Left renal cortex interstitium (tissue), 4 donors: ENCODE measurements at places on chromosomes 4 and X. TPM values are rescaled to one million over a fixed set of nuclear protein-coding genes. Genes with fewer than 3 reads are reported as not detected.

Gene FAM9B
- polyA plus RNA-seq, result 0.18 TPM

GRCh38 chrX:111131572-111131971 lies 35.6 kb downstream of the PAK3 start:
- no peak for DNase-seq

DNA sequence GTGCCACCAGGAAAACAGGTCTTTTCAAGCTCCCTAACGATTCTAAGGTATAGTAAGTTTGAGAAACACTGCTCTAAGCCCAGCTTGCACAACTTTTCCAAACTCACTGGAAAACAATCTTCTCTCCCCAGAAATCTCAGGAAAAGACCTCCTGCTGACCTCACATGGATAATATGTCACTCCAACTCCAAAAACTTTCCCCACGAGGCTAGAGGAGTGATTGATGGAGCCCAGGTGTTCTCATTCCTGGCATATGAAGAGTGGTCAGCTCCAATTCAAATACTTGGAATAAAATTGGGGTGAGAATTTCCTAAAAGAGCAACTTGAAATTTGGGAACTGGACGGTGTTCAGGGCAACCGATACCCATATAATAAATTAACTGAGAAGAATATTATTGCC lies 299.9 kb downstream of the PPP4R3C start:
- no peak for DNase-seq

DNA sequence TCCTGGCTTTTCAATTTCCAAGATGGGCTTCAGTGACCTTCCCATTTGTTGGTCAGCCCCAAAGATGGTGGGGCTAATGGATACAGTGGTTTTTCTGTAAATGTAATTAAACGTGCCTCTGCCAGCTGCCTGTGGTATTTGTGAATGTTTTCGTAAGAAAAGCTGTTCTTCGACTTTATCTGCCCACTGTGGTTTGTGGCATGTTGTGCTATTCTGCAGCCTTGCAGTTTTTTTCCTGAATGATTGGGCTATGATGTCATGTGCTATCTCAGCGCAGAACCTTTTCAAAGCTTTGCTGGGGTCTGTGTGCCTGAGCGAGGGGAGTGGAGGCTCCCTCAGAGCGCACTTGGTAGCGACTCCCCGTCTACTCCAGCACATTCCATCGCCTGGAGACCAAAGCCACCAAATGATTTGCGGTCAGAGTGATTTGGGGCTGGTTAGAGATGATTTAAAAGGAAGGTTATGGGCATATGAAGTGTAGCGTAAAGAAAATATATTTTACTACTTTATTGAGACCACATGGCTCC lies 137.5 kb downstream of the PALLD start:
- DNase-seq, result no peak

DNA sequence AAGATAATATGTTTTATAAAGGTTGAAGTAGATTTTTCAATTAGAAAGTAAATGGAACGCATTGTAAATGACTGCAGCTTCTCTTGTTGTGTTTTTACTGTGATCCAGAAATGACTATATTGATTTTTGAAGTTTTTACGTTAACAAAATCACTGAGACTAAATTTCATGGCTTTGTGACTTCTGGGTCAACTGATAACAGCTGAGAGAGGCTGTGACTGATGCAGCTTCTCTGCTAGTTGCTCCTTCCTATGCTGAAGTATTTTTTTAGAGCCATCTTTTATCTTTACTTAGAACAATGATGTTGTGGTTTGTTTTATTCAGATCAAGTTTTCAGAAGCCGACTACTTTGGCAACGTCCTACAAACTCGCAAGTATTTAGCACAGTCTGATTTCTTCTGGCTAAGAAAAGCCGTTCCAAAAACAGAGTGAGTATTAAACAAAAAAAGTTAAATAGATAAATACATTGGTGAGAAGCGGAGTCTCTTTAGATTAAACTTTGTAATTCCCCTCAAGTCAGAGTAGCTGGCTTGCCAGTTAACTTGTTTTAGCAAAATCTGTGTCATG lies 94.7 kb upstream of the CBLL2 start:
- no peak for DNase-seq

GRCh38 chr4:124144238-124144654 lies 568.3 kb downstream of the ANKRD50 start:
- DNase-seq, result peak; percentile 70

DNA sequence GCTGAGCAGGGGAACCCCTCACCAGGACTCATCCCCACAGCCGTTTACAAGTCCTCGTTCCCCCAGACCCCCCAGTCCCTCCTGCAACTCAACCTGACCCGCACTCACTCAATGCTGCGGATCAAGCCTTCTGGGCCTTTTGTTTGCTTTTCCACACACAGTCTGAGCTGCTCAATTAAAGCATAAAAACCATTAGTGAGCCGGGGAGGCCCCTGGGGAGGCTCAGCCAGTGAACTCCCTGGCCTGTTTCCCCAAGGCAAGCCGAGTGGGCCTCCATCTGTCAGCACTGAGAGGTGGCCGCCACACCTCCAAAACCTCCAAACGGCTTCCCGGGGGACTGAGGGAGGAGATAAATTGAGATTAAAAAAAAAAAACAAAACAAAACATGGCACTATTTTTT lies 158.5 kb downstream of the SHOX start:
- DNase-seq, result no peak

GRCh38 chr4:102612824-102613366 lies 111.7 kb downstream of the NFKB1 start:
- no peak for DNase-seq

- DNase-seq, result no peak
These were observed 170.2 kb downstream of the PPP3CA start for GRCh38 chr4:101177154-101177553.

DNA sequence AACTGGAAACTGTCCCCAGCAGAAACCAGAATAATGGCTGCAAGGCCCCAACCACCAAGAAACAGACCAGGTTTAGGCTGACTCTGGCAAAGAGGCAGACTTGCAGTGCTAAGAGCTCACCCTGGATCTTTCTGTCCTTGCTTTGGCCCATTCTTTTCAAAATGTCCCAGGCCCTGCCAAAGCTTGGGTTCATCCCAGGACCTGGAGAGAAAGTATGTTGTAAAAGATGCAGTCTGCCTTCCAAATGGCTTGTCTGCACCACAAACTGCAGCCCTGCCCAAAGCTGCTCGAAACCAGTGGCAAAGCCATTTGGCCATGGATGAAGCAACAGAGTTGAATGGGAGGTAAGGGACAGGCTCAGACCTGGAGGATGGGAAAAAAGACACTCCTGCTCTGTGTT lies 38.0 kb upstream of the LNX1 start:
- no peak for DNase-seq

Gene FSTL5
- 3.0 TPM for polyA plus RNA-seq

Gene EGFL6
- polyA plus RNA-seq, result 18.8 TPM

GRCh38 chrX:127129510-127129909 lies 310.0 kb downstream of the PRR32 start:
- DNase-seq, result no peak

Gene CCSER1
- polyA plus RNA-seq, result 24.0 TPM

DNA sequence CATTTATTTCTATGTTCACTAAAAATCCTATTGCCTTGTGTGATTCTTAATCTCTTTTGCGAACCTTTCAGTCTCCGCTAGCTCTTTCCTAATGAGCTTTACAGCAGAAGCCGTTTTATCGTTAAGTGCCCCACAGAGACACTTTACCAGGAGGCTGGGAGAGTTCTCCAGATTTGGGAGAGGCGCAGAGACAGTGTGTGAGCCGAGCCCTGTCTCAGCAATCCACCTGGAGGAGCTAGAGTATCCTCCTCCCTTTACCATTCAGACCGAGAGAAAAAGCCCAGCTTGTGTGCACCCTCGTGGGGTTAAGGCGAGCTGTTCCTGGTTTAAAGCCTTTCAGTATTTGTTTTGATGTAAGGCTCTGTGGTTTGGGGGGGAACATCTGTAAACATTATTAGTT lies 54.9 kb upstream of the MTM1 start:
- no peak for DNase-seq

Gene AP1AR
- polyA plus RNA-seq, result 35.6 TPM
